Stimulated activated CD4-positive, alpha-beta T cell treated with anti-CD3 and anti-CD28 coated beads, TNF-alpha, amount 100 ng/mL, for 24 hours (primary cell): ENCODE measurements at places on chromosomes 3 and 15.

DNA sequence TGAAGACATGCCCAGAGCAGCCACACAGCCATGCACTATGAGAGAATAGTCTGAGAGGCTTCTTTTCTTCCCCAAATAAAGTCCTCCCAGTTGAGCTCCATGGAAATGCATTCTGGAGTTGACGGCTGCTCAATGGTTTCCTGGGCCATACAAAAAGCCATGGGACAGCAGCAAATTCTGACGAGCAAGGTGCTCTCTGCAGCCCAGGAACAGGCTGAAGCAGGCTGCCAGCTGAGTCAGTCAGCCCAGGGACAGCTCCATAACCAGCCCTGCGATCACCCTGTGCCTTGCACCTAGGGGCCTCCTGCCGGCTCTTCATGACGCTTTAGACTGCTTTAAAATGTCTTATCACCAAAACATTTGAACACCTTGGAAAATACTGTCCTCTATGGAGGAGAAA is 256.3 kb upstream of the CHRNA7 start:
- no peak for DNase-seq

DNA sequence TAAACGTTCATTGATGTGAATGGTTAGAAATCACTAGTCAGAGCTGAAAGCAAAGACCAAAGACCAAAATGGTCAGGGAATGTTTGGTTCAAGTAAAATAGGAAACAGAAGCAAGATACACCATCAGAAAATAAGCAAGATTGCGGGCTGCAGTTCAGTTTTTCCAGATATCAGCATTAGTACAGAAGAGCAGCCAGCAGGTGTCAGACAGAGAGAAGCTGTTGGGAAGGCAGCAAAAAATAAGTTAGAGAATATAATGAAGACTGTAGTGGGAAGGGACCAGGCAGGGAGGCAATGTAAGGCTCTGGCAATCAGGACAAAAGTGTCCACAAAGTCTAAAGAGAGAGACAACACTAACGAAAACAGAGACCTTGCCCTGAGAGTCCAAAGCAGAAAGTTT is 639.4 kb upstream of the NAALADL2 start:
- no peak for DNase-seq

- no peak for DNase-seq
Measured at GRCh38 chr3:87203809-87204208, 23.3 kb upstream of the CHMP2B start.

DNA sequence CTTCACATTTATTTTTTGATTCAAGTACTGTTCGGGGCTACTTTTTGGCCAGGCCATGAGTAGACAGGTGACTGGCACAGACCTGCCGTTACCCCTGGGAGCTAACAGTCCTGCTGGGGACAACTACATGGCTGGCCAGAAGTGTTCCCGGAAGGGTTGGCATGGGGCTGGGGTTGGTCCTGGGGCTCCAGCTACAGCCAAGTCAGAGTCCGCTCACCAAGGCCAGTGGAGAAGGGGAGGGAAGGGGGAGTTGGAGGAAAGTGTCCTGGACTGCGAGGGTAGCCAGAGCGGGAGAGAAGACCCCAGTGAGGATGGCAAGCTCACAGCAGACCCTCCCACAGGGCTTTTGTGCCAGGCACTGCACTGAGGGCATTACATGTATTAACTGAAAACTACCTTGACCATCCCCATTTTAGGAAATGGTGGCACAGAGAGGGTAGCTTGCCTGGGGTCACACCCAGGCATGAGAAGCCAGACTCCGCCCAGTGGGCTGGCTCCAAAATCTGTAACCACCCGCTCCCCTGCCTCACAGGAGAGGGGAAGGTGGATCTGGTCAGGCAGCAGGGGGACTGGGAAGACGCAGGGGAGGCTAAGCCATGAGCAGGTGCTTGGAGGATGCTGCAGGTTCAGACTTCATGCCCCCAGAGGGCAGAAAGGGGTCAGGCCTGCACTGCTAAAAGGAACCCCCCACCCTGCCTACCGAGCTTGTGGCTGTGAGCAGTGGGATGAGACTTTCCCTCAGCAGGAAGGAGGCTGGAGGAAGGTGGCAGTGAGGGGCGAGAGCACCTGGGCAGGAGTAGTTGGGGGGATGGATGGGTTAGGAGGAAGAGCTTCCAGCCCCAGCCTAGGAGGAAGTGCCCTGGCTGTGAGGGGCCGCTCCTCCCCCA is 38.3 kb upstream of the ESYT3 start:
- DNase-seq, result no peak

DNA sequence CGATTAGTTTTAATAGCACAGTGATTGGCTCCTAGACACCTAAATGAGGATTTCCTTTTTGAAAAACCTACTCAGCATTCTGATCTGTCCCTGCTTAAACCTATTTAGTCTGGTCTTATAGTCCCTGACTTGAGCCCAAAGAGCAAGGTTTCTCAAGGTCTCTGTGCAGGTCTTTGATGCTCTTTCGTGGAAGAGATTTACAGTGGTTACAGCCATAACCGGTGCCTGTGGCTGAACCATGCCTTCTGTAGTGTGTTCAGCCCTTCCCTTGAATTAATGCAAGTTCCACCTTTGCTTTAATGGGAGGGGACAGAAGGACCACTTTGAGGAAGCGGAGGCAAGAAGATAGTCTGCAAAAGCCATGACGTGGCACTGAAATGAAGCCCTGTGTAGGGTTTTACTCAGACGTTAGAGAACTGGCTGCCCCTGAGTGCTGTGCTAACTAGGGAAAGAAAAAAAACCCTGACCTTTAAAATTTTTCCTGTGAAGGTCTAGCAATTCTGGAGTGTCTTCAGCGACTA is 43.0 kb downstream of the ZBTB38 start:
- DNase-seq, result no peak

GRCh38 chr15:98524838-98525660 is 123.3 kb upstream of the IGF1R start:
- no peak for DNase-seq

DNA sequence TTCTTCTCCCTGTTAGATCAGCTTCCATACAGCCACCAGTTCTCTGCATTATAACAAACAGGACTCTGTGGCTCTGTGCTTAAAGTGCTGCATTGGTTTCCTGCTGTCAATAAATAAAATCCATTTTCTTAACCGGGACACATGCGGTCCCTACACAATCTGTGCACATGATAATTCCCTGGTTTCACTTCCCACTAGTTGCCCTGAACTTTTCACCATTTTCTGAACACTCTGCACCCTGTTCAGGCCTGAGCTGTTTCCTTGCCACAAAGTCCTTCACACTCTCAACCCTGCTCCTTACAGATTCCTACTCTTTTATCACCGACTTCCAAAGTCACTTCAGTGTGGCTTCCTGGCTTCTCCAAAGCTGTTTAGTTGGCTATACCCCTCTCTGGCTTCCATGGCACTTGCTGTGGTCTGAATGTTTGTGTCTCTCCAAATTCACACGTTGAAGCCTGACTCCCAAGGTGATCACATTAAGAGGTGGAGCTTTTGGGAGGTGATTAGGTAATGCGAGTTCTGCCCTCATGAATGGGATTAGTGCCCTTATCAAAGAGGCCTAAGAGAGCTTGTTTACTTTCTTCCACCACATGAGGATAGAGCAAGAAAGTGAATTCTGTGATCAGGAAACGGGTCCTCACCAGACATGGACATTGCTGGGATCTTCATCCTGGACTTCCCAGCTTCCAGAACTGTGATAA is 233.4 kb downstream of the CHST2 start:
- no peak for DNase-seq

DNA sequence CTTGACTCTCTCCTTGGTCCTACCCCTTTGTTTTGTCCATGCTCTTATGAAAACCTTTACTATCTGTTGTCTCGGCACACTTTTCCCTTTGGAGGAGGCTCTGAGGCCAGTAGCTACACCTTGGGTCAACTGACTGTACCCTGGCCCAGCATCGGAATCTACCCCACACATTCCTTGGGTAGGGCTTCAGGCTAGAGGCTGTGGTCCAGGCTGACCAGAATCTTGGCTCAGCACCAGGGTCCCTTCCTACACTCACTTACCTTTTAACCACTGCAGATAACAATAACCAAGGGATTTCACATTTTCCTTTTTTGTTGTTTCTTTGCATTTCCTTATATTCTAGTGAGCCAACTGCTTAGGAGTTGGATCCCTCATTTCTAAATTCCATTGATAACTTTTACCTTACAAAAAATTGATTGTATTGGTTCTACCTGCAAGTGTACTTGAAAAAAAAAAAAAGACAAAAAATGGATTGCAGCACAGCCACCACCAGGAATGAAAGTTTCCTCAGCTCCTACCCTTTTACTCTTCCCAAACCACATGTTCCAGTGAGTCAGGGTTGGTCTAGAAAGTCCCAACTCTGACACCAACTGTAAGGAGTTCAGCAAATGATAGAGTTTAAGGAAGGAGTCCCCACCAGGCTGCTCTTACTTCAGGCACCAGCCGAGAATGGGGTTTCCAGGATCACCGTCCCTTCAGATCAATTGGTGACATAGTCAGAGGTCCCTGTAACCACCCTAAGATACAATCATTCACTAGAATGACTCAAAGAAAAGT is 95.6 kb downstream of the FBLN2 start:
- no peak for DNase-seq

DNA sequence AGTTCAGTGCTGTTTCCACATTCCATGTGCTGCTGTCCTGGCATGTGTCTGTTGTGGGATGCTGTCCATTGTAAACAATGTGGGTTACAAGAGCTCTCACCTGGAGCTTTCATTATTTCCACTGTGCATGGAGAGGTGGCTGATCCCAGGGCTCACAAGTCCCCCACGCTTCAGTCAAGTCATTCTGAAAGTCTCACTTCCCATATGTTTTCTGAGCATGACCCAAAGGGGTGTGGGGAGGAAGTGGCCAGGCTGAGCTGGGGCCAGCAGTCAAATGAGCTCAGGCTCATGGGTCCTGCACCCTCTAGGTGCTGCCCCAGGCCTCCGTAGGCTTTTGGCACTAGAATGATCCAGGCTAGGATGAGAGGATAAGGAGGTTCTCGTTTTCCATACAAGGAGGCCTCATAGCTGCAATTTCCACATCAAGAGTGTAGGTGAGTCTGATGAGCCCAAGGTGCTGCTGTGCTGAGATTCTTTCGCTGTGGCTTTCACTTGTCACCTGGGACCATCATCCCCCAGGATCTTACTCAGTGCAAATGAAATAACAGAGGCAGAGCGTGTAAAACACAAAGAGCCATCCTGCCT is 22.0 kb downstream of the STARD5 start:
- DNase-seq, result no peak

DNA sequence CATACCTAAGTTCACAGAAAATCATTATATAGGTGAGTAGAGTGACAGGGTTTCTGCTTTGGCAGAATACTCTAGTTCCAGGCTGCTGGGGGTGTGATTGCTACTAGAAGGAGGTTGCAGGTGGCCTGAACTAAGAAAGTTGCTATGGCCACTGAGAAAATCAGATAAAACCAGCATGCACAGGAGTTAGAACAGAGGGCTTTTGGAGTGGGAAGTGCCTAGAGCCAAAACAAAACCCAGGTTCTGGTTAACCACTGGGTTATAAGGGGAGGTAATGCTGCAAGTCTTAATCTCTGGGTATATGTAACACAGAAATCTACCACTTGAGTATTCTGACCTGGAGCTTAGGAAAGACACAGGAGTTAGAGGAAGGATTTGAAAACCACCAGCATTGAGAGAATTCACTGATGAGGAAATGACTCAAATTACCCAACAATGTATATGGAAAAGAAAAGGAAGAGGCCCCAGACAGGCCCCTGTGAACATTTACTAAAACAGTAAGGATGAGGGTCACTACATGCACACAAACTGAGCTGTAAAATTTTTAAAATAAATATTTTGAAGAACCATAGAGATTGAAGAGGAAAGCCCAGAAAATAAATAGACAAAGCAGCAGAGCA is 60.0 kb downstream of the PLOD2 start:
- no peak for DNase-seq

GRCh38 chr3:10528046-10528445 is 22.7 kb upstream of the ATP2B2 start:
- no peak for DNase-seq

- DNase-seq, result no peak
Measured at GRCh38 chr3:179513862-179514261, 48.9 kb upstream of the ACTL6A start.

GRCh38 chr15:76073554-76073953 is 13.8 kb downstream of the TMEM266 start:
- DNase-seq, result no peak

DNA sequence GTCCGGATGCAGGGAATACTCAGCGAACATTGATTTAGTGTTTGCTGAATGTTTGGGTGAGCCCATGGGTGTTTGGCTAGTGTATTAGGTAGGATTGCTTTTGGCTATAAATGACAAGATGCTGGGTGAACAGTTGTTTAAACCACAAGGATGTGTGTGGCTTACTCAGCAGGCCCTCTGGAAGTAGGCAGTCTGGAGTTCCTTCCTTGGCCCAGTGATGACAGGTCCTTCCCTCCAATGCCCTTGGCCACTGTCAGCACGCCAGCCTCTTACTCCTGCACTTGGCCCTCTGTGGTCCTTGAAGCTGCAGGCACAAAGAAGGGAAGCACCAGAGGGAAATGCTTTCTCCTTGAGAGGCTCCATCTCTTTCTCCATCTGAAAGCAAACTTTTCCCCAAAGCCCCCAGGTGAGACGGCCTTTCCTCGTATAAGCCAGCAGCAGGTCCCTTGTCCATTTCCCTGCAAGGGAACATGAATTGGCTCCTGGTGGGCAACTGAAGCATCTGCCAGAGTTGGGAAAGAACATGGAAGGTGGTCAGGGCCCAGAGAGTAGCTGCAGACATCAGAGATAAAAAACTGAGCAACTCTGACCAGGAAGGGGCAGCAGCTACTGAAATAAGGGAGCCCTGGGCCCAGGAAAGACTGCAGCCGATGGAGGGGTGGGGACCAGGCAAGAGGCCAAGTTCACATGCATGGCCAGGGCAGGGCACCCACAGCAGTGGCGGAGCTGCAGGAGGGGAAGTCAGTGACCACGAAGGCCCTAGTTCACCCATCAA is 105.0 kb downstream of the TPRA1 start:
- DNase-seq, result no peak

GRCh38 chr15:70420086-70420947 is 322.6 kb upstream of the TLE3 start:
- DNase-seq, result no peak
